HuH-7.5 (cell line): ENCODE measurements at places on chromosomes 2 and 18.
A peak's percentile ranks its signal among the peaks of the same experiment; 100 is the strongest.

GRCh38 chr2:240432430-240432819, 3.0 kb upstream of the GPC1 start:
- no peak for DNase-seq

GRCh38 chr2:83844490-83844889, 614.6 kb downstream of the SUCLG1 start:
- DNase-seq: no peak

DNA sequence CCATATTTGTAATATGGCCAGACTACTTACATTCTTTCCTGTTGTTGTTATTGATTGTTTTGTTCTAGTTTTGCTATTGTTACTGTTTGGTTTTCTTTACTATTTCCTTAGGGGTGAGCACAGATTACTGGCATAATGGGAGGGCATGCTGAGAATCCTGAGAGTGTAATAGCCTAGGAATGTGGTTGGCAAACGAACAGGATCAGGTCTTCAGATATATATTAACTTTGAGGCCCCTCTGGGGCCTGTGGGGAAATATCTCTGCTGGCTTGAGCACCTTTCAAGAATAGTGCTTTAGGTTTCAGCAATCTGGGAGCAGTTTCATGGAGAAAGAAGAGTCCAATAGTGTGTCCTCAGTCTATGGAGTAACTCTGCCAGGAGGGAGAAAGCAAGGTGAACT, 144.4 kb downstream of the THSD7B start:
- no peak for DNase-seq

GRCh38 chr2:37282746-37283145, 41.9 kb downstream of the PRKD3 start:
- no peak for DNase-seq

DNA sequence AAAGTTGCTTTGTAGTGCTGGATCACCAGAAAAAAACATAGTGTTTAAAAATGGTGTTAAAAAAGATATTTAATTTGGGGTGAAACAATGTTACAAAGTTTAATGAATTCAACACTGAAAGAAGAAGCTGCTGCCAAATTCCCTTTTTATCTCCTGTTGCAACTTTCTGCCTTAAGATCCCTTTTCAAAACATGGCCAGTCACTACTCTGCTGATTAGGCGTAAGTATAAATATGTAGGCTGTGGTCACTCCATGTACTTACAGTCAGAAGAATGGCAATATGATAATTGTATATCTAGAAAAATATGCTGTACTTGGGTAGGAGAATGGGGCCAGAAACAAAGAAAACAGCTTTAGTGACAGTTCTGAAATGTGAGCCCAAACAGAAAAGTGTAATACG, 123.5 kb upstream of the ZBTB14 start:
- DNase-seq: no peak

GRCh38 chr18:79792988-79793355, 4.8 kb upstream of the KCNG2 start:
- no peak for DNase-seq

DNA sequence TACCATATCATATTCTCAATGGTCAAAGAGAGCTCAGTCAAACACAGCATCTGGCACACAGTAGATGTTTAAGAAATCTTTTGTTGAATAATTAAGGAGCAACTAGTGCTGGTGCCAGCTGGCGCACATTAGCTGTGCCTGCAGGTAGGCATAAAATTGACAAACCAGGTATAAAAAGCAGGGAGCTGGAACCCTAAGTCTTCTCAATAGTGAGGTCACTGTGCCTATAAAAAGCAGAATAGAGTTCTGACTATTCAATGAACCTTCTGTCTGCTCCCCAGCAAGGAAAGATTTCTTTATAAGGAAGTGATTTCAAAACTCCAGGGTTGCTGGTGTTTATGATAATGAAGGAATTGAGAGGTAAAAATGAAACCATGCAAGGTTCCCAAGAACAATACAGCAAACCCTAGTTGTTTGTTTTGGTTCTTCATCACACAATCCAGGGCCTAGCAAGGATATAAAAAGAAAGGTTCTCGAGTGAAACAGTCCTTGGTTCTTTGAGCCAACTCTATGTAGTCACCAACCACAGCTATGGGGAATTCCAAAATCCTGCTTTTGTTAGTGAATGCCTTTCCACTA, 76.1 kb downstream of the THADA start:
- no peak for DNase-seq

DNA sequence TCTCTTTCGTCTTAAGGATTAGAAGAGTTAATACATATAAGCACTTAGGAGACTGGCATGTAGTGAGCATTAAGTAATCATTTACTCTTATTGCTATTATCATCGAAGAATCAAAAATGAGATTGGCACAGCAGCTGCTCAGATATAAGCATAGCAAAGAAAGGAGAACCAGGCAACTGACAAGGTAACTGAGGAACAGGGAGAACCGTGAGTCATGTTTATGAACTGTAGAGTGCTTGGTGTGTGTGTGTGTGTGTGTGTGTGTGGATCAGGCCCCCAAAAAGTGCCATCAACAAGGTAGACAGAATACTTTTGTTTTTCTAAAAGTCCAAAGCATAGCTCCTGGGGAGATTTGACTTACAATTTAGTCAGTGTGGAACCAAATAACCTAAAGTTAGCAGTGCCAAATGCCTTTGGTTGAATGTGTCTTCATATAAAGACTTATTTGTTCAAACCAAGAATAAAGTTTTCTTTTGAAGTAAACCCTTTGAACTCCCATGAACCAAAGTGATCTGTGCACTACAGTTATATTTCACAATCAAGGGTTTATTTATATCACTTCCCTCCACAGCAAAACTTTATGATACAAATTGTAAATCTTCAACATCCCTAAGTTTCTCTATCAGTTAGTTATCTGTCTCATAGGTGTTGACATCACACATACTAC, 660.6 kb downstream of the NYAP2 start:
- DNase-seq: no peak

GRCh38 chr2:202605174-202605573, 29.6 kb upstream of the FAM117B start:
- DNase-seq: no peak

DNA sequence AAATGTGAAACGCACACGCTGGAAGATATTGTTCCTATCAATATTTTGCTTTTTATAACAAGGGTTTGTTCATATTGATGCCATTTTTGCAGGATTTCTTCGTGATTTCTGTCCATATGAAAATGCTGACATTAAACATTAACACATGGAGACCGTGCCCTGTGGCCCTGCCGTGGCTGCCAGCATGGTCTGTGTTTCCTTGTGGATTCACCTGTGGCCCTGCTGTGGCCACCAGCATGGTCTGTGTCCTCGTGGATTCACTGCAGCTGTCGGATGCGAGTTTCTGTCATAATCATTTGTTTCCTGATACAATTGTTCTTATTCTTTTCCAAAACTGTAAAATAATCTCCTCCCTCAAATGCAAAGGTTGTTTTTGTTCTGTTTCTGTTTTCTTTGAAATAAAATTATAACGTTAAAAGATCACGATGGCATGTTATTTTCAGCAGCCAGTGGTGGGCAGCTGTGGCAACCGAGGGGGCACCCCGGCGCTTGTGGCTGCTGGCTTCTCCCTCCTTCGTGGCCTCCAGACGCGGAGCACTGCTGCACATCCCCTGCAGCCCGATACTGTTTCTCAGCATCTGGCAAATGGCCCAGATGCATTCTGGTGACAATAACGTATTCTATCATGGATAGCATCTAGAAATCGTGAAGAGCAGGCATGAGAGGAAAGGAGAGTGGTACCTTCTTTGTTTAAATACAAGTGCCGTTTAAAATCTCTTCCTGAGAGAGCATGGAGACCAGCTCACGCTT, 143.5 kb downstream of the PTGR3 start:
- DNase-seq: no peak

GRCh38 chr2:210389856-210390255, 74.9 kb upstream of the MYL1 start:
- no peak for DNase-seq

DNA sequence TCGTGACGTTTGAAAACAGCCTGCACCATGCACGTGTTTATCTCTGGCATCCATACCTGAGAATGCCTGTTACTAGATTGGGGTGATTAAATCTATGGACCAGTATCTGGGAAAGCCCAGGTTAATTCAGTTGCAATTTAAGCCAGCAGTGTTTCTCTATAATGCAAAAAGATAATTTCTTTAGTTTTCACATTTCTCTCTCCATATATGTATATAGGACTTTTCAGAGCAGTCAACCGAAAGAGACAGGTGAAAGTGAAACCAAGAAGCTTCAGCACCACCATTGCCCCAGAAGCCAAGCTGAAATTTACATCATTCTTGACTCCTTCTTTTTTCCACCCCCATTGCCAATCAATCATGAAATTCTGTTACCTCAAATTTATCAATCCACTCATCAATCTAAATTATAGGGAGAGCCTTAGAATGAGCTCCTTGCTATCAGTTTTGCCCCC, 2.7 kb upstream of the LRP2 start:
- peak; percentile 26 for DNase-seq

DNA sequence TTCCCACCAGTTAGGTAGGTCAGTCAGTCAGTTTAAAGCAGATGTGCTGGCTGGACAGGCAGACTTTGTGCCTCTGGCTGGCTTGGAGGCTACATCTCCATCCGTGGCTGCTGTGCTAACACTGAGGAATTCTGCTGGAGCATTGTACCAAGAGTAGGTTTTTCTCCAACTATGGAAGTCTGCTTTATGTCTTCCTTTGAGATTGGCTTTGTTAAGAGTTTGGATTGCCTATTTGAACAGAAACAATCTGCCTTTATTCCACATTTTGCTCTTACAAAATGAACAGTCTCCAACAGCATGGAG, 46.7 kb downstream of the WDR75 start:
- DNase-seq: no peak
